ENCODE measurements at places on chromosomes 2 and 18.

GRCh38 chr2:217621391-217621801 is 381.4 kb downstream of the TNS1 start:
- no peak for DNase-seq

DNA sequence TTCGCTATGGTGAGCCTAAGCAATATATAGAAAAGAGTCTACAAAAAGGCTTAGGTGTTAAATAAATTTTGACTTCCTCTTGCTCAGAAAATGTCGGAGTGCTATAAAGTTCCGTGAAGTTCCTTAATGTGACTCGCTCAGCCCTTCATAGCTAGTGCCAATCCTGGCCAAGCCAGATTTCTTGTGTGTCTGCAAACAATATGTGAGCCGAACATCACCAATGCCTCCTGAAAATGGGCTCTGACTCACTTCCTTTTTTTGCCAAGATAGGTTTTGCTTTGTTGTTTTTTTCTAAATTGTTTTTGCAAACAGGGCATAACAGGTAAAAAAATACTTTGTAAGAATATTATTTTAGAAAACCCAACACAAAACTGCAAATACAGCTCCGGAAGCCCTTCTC is 26.1 kb downstream of the CDC42EP3 start:
- DNase-seq = no peak

- DNase-seq = no peak
Measured at GRCh38 chr18:46433121-46433826, 223.7 kb downstream of the LOXHD1 start.

DNA sequence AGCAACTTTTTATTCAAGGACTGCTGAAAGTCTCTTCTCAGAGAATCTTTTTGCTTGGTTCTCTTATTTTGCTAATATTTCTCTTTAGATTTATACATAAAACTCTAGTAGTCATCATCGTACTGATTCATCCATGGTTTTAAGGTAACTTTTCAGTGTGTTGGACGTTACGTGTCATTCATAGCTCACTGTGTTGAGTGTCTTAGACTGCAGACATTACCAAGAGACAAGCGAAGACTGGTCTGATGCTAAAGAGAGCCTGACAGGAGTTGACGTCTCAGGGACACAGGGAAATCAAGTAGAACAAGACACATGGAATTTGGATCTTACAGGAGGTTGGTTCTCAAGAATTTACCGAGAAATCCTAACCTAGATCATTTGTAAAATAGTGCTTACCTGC is 25.5 kb downstream of the RBM44 start:
- no peak for DNase-seq

DNA sequence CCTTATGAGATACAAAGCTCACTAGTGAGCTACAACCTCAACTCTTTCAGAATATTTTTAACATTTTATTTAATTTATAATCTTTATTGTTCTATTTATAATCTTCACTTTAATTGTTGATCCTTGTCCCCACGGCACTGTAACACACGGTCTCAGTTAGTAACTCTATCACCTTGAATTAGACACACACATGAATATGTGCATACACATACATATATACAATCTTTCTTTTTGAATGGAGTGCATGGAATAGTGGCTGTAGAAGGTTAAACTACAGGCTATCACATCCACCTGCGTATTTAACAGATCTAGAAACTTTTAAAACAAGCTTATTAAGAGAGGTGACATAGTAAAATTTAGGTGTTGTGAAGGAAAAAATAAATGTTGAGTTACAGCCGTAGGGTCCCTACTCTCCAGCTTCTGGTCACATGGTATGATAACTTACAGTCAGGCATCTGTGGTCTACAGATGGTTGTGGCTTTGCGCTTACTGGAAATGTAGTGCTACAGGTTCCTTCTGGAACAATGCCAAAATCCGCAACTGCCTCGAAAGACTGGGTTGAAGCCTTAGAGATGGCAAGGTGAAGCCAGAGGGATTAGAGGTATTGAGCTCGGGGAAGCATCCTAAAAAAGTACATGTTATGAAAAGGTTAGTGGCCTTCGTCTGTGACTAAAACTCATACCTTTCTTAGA is 1324.1 kb upstream of the SLC39A10 start:
- DNase-seq = no peak

DNA sequence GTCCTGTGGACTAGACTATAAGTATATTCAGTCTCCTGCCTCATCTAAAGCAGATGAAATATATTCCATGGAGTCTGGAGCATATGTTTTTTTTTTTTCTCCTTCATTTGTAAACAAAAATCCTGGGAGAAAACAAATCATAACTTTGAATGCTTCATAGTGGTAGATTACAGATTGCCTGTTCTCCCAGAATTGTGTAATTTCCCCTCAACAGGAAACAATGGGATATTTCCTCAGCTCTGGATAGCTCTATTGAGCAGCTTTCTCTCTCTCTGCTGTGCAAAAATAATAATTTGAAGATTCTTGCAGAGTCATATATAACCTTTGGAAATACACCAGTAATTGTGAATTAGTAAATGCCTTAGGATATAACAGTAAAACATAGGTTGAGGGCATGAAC is 1406.6 kb upstream of the ACVR2A start:
- no peak for DNase-seq

- DNase-seq = no peak
Measured at GRCh38 chr2:42238644-42239288, 69.6 kb downstream of the EML4 start.

DNA sequence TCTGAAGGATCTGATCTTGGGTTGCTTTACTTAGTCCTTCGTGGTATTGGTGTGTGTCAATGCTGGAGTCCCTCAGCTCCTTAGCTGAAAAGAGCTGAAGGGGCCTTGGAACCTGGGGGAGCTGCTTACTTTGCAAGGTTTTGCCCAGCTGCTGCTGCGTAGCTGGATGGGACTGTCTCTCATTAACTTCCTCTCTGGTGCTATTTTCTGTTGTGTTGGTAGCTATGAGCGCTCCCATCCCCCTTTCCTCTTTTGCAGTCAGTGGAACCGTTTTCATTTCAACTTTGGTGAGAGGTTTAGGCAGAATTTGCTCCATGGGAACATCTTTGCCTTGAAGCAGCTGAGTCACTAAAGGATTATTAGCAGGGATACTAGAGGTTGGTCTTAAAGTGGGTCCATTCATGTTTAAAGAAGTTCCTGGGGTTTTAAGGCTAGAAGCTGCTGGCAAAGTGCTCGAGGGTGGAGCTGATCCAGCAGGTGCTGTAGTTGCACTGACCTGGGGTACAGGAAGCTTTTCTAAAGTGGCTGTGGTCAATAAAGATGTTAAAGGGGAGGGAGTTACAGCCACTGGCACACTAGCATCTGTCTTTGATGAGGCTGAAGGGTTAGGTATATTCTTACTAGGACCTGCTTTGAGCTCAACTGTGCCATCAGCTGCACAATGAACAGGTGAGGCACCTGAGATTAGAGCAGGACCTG is 69.9 kb upstream of the DTNB start:
- DNase-seq = no peak
